T-helper 2 cell treated with Interferon-gamma antibody and Interleukin-4, amounts not matched to agents 5 μg/mL and 100 μg/mL, for 36 hours (primary cell): ENCODE measurements at places on chromosomes 13 and 19.

DNA sequence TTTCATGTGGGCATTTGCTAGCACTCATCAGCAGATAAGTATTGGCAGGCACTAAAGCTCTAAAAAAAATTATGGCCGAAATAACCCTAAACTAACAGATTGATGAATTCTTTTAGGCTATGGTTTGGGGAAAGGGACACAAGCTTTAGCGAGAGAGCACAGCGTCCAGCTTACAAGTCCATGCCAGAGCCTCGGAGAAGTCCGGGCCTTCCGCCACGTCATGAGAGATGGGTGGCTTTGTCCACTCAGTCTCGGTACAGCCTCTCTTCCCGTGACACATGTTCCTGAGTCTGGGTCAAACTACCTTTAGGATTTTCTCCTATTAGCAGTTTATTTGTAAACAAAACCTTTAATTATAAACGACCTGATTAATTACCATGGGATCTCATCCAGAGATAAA is 27.7 kb downstream of the TMTC4 start:
- no peak for DNase-seq

DNA sequence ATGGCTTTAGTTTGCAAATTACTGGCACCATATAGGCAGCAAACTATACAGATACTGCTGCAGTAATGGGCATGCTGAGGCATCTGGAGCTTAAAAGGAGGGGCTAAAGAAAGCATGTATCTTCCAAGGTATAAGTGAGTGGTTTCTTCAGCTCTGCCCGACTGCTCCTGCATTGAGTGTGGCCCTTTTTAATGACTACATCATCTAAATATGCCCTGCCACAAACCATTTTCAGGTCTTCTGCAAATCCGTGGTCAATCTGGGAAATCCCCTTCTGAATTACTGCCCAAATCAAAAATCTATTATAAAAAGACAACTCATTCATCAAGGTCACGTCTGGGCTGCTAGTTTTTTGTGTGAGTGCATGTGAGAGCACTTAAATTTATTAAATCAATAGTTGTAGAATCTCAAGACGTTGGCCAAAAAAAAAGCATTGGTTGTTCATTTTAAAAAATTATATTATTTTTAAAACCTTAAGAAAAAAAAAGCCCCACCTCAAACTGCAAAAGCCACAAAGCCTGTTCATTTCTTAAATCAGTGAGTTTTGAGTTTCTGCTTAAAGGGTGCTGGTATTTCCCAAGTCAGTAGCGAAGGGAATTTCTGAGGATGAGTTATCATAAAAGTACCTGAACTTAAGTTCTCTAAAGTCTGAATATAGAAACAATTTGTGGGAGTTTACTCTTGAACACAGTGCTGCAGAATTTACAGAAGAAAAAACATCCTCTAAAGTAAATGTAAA is 16.3 kb downstream of the LCP1 start:
- peak; percentile 65 for DNase-seq

GRCh38 chr19:40243181-40243580 is 16.7 kb upstream of the CCNP start:
- no peak for DNase-seq

DNA sequence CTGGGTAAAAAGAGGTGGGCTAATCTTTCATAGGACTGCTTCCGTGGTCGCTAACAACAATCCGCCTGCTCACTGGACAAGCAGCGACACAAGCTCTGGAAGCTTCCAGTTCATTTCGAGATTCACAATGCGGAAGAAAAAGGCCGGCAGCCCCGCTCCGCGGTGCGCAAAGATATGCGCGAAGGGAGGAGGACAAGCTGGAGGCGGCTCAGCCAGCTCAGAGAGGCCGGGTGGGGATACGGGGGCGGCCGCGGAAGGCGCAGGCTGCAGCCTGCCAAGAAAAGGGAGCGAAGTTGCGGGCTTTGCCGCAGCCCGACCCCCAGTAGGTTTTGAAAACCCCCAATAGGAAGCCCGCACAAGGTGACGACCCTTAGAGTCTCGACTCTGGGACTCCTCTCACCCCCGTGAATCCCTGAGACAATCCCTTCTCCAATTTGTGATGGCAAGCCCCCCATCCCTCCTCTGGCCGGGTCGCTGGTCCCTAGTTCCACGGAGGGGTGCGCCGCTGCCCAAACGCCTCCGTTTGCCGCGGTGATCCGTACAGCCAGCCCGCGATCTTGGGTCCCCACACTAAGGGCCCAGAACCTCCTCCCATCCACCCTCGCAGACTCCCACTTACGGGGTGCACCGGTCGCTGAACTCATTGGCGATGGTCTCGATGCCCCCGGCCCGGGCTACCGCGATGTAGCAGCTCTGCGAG is 697 bp downstream of the HSPH1 start:
- DNase-seq, result peak; percentile 70

DNA sequence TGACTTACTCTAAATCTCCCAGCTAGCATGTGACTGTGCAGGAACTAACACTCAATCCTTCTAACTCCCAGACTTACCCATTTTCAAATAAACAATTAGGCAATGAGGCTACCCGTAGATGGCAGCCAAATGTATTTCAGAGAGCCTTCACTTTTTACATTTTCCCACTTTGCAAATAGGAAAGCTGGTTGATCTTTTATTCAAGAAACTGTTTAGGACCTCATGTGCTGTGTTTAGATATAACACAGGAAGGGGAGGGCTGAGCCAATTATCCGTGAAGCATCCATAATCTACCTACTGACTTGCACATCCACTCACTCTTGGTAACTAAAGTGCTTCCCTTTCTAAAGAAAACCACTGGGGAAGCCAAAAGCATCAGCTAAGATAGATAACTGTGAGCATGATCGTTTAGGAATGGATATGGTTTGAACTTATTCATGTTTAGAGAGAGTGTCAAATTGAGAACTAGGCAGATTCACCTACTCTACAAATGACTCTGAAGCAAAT is 33.4 kb downstream of the MBNL2 start:
- DNase-seq, result no peak

DNA sequence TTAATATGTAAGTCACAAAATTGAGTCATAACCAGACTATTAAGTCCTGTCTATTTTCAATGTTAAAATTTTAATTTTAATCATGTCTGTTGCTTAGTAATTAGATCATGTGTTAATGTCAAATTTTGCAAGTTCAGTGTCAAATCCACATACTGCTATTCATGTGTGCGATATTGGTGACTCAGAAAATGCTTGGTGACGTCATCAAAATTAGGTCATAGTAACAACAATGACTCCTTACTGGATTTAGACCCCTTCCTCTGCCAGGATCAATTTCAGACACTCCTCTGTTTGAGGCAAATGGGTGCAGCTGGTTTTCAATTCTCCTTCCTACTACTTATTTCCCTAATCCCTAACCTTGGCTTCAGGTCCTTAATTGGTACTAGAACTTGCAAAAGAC is 1394.3 kb upstream of the SLC10A2 start:
- no peak for DNase-seq

DNA sequence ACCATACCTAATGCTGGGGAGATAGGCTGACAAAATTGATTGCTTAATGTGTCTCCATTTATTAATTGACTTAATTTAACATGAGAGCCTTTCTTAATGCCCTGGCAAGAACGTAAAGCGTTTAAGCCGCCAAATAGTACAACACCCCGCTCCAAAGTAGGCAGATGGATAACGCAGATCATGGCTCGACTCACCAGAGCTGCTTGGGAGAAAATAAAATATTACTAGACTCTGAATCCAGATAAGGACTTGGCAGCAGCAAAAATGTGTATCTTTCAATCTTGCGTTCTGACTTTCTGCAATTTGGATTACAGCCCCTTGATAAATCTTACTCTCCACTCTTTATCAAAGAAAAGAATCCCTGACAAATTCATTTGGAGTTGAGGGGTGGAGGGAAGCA is 403 bp upstream of the SIAH3 start:
- no peak for DNase-seq

- no peak for DNase-seq
These were observed 100.2 kb downstream of the ZIC5 start for GRCh38 chr13:99871249-99871898.

- no peak for DNase-seq
These were observed 33.0 kb downstream of the LYL1 start for GRCh38 chr19:13069415-13070359.

DNA sequence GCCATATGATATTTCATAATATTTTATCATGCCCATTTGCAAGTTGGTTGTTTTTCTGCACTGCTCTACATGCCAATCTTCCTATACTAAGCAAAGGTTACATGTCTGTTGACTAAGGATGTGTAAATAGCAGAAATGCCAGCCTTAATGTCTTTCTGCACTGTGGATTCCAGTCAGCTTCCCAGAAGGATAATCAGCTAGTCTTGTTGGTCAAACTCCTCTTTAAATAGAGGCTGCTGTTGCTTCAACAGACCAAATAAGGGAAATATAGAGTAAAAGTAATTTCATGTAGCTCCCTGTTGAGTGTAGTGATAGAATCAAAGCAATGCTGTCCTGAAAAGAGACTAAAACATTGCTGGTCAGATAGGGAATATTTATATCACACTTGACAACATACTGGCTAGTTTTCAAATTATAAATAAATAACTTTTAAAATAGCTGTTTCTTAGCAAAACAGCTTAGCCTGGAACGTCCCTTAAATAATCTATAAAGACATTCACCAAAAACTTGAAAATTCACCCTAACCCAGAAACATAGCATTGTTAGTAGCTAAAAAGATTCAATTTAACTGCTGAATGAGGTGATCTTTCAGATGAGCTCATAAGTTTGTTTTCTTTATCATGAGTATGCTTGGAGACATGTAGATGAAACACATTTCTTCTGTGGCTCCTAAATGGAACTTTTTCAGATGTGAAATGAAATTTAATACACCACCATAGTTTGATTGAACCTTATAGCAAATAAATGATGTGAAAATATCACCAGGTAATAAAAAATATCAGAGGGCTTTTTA is 56.6 kb downstream of the FRY start:
- no peak for DNase-seq

- no peak for DNase-seq
These were observed 24.2 kb upstream of the GATAD2A start for GRCh38 chr19:19381007-19381926.

- DNase-seq, result no peak
These were observed 34.6 kb downstream of the ADPRHL1 start for GRCh38 chr13:113418722-113419049.

GRCh38 chr19:50952910-50953309 is at the start of gene KLK5:
Gene KLK5 (minus strand): TSS chr19:50953038. CDS start chr19:50952657, 381 bp downstream.
- DNase-seq, result no peak

DNA sequence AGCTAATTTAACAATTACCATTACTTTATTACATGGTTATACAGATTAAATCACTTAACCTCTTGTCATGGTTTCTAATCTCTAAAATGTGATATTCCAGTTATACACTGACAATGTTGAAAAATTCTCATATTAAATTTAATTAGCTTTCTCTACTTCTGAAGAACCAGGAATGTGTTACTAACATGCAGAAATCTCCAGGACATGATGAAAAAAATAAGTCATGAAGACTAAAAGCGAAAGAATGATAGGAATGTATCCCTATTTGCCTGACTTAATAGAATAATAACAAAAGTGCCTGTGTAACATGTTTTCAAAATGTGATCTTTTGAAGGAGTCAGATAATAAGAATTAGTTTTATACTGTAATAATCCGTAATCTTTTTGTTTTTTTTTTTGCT is 2823.7 kb upstream of the PCDH20 start:
- DNase-seq, result no peak

GRCh38 chr19:52987221-52987620 is 24.5 kb upstream of the ZNF816 start:
- DNase-seq, result no peak

- DNase-seq, result peak; percentile 76
These were observed 63.5 kb upstream of the SPATA13 start for GRCh38 chr13:24097064-24097463.

GRCh38 chr19:45972081-45972946 is 1.4 kb downstream of the NOVA2 start:
- peak; percentile 28 for DNase-seq

DNA sequence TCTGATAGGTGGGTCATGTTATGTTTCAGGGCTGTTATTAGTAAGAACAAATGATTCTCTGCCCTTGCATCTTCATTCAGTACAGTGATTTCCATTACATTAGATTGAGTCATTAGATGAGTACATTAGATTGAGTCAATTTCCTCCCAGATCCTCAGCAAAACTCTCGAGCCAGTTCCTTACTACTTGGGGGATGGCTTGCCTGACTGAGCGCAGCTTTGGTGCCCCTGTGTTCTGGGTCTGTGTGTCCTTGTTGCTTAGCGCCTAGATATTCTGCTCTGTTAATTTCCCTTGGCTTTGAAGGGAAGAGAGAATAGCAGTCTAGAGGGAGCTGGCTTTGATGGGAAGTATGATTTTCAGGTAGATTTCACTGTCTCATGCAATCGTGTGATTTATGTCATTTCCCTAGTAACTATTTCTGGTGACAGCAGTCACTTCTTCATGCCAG is 19.1 kb upstream of the SCEL start:
- no peak for DNase-seq

GRCh38 chr13:53648673-53649072 is 620.1 kb downstream of the OLFM4 start:
- DNase-seq, result no peak
